ENCODE measurements at places on chromosomes 1 and 21.

DNA sequence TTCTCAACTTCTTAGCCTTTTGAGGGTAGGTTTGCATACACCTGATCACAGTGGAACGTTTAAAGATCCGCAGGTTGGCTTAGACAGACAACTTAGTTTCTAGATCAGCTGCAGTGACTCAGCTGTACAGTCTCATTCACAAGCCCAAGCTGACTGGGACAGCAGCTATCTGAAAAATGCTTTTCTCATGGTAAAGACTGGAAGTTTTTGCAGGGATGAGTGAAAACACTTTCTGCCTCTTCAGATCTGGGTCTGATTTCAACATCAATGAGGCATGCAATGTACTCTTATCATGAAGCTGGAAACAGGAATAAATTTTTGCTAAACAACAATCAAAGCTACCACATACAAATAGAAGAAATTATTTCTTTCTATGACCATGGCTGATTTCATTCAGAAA is 61.1 kb upstream of the PTBP2 start:
- no peak overlapping the region for H3K4me3 ChIP-seq
- H3K27ac ChIP-seq, result no peak overlapping the region
- H3K27me3 ChIP-seq, result no peaks in the 10 kb centered on the region
- DNase-seq, result no peak
- H3K36me3 ChIP-seq, result no peaks in the 10 kb centered on the region

DNA sequence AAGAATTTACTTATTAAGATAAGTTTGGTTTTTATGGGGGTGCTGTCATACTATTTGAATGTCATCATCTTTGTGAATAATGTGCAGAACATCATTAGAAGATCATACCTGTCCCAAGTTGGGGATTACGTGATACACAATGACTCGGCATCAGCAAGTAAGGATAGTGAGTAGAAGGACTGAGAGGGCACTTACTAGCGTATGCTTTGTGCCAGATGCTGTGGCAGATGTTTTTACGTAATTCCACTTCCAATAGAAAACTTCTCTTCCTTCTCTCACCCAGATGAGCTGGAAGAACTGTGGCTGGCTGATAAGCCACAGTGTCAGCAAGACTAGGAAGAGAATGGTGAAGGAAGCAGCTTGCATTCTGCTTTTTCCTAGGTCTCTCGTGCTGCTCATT is 28.1 kb upstream of the TGFB2 start:
- H3K36me3 ChIP-seq, result no peaks in the 10 kb centered on the region
- no peak overlapping the region for H3K27ac ChIP-seq
- H3K4me3 ChIP-seq, result no peak overlapping the region
- no peaks in the 10 kb centered on the region for H3K27me3 ChIP-seq

DNA sequence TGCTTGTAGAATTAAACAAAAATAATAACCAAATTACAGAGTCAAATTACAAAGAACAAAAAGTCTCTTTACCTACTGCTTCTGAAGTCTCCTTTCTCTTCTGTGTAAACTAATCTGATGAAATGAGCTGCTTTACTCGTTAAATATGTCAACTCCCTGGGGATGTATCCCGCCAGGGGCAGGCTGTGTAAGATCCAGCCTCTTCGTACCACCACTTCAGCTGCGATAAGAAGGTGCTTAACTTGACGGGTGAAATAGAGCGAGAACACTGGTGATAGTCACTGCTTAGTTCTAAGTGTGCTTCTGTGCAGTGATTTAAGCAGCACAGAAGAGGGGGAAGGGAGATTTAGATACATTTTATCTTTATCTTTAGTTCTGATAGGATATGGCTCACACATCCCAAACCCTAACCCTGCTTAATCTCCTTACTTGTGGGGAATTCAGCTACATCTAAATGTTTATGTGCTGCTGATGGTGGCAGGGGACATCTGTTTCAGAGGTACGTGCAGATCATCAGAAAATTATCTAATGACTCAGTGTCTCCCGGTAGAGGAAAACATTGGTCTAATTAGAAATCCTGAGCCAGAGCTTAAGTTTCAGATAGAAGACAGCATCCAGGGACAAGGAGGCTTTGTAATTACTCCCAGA is 46.0 kb downstream of the RHOU start:
- H3K4me3 ChIP-seq, result no peak overlapping the region
- no peaks in the 10 kb centered on the region for H3K27me3 ChIP-seq
- no peaks in the 10 kb centered on the region for H3K36me3 ChIP-seq
- no peak overlapping the region for H3K27ac ChIP-seq
- DNase-seq, result no peak

DNA sequence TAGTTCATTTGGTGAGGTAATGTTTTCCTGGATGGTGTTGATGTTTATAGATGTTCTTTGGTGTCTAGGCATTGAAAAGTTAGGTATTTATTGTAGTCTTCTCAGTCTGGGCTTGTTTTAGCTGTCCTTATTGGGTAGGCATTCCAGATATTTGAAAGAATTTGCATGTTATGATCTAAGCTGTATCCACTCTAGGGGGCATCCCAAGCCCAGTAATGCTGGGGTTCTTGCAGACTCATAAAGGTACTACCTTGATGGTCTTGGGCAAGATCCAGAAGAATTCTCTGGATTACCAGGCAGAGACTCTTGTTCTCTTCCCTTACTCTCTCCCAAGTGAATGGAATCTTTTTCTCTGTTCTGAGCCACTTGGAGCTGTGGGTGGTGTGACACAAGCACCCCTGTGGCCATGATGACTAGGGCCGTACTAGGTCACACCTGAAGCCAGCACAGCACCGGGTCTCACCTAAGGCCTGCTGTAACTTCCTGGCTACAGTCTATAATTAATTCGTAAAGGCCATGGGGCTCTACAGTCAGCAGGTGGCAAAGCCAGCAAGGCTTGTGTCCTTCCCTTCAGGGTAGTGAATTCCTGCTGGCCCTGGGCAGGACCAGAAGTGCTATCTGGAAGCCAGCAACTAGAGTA is 74.8 kb upstream of the PDE4B start:
- H3K27ac ChIP-seq, result no peak overlapping the region
- H3K4me3 ChIP-seq, result no peak overlapping the region
- no peak for DNase-seq
- H3K4me1 ChIP-seq, result peaks cover 22% of the 10 kb centered on the region

DNA sequence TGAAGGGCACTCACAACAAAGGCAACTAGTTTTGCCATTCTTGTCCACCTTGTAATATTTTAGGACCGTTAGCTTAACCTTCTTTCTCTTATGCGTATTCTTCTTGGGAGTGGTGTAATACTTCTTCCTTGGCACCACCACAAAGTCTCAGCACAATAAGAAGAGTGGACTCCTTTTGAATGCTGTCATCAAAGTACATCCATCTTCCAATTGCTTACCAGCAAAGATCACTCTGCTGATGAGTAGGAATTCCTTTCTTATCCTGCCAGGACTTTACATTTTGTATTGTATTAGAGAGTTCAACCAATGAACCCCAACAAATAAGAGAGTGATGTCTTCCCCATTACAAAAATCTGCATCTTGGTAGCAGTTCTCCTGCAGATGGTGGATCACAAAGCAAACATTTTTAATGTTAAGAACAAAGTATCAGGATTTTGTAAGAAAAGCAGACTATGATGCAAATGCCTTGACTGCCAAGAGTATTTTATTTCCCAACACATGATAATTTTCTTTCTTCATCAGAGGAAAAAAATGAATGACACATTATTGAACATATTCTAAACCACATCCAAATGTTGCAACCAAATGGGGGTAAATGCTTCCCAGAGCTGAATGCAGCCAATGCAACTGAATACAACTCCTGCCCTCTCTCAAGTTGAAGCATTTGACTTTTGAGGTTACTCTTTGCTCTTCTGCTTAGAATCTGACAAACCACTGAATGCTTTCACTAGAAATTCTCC is 5.1 kb upstream of the ARNT start:
- H3K36me3 ChIP-seq, result no peaks in the 10 kb centered on the region
- H3K27me3 ChIP-seq, result no peaks in the 10 kb centered on the region
- peaks cover 14% of the 10 kb centered on the region for H3K4me1 ChIP-seq
- H3K4me3 ChIP-seq, result no peak overlapping the region
- no peak overlapping the region for H3K27ac ChIP-seq

DNA sequence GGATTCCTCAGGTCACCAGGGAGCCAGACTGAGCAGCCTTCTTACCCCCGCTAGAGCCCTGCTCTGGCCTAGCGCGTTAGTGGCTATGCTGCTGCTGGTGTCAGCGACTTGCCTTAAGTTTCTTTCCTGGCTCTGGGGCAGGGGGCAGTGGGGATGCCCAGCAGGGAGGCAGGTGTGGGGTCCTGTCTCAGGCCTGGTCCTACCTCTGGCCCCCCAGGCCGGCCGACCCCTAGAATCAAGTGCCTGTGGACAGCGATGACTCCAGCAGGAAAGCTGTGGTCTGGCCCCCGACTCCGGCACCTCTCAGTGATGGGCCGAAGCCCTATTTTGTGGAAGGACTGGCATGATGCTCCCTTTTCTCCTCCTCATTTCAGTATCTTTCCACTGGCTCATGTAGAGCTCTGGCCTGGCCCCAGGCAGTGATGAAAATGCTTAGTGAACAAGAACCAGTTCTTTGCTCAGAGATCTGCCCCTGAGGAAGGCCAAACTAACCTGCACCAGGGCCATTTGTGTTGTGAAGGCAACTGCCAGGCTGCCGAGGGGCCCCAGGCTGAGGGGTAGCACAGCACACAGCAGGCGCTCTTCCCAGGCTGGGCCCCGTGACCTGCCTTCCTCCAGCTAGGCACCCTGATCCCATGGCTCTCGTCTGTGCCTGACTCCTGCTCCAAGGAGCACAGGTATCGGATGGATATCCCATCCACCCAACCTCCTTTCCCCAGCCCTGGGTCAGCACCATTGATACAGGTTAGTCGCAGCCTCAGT is 23.7 kb downstream of the MRPL37 start:
- no peak overlapping the region for H3K4me3 ChIP-seq
- no peaks in the 10 kb centered on the region for H3K4me1 ChIP-seq
- DNase-seq, result no peak
- no peak overlapping the region for H3K27ac ChIP-seq
- H3K27me3 ChIP-seq, result no peaks in the 10 kb centered on the region
- no peaks in the 10 kb centered on the region for H3K36me3 ChIP-seq

- no peak for DNase-seq
- H3K27me3 ChIP-seq, result peaks cover 79% of the 10 kb centered on the region
- H3K36me3 ChIP-seq, result no peaks in the 10 kb centered on the region
- H3K4me3 ChIP-seq, result no peak overlapping the region
- H3K27ac ChIP-seq, result no peak overlapping the region
Measured at GRCh38 chr1:30505853-30506252, 217.5 kb downstream of the MATN1 start.

DNA sequence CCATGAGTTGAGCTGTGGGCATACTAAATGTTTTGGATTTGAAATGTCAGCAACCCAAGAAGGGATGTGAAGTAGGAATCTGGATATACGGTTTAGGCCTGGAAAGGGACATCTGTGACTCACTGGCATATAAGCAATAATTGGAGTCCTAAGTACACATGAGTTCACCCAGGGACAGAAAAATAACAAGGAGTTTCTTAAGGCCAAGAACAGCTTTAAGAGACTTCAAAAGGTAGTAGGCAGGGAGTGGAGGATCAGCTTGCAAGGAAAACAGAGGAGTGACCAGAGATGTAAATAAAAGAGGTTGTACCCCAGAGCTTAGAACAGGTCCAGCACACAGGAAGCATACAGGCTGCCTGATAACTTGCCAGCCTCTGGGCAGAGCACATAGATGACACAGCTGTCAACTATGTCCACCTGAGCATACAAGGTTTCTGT is 28.1 kb downstream of the TMEM50B start:
- H3K4me3 ChIP-seq, result no peak overlapping the region
- no peak for DNase-seq
- H3K27ac ChIP-seq, result no peak overlapping the region
- H3K4me1 ChIP-seq, result no peaks in the 10 kb centered on the region

DNA sequence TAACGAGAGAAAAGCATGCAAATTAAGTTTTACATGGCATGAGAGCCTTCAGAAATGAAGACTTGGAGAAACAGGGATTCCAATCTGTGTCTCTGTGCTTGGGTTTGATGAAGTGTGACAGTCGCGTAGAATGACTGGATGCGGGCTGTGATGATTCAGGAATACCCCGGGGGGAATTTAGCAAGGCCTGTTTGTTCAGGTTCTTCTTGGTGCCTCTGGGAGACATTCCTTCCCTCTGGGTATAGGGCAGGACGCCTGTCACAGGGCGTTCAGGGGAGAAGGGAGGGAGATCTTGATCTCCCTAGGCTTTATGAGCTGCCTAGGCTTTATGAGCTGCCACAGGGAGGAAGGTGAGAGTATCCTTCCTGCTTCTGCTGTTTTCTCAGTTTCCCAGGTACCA is 36.6 kb downstream of the DOP1B start:
- no peaks in the 10 kb centered on the region for H3K4me1 ChIP-seq
- H3K4me3 ChIP-seq, result no peak overlapping the region
- H3K36me3 ChIP-seq, result no peaks in the 10 kb centered on the region

GRCh38 chr1:64912191-64912590 is 54.2 kb downstream of the JAK1 start:
- H3K36me3 ChIP-seq, result no peaks in the 10 kb centered on the region
- H3K27me3 ChIP-seq, result no peaks in the 10 kb centered on the region
- H3K4me3 ChIP-seq, result no peak overlapping the region
- DNase-seq, result no peak
- peaks cover 8% of the 10 kb centered on the region for H3K4me1 ChIP-seq

- no peaks in the 10 kb centered on the region for H3K27me3 ChIP-seq
- H3K4me1 ChIP-seq, result no peaks in the 10 kb centered on the region
- peaks cover 16% of the 10 kb centered on the region for H3K36me3 ChIP-seq
Measured at GRCh38 chr1:197632651-197633050, 142.6 kb downstream of the DENND1B start.

DNA sequence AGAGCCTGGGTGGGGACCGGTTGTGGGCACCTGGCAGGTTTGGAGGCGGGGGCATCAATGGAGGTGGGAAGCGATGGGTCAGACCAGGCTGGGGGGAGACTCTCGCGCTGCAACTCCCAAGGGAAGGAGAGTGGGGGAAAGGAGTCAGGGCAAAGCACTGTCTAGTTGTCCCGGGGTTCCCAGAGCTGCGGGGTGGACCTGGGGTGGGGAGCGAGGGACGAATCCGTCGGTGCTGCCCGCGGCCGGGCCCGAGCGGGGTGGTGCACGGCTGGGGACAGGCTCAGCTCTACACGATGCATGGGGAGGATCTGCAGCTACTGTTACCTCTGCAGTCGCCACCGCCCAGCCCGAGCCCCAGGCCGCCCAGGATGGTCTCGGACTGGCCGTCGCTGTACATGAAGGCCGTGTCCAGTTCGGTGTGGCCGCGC is 427 bp downstream of the AKR7A2 start:
- peaks cover 15% of the 10 kb centered on the region for H3K4me1 ChIP-seq
- H3K36me3 ChIP-seq, result no peaks in the 10 kb centered on the region
- no peak overlapping the region for H3K27ac ChIP-seq
- H3K4me3 ChIP-seq, result peak overlapping the region; percentile 94

- H3K4me3 ChIP-seq, result no peak overlapping the region
- H3K27ac ChIP-seq, result no peak overlapping the region
- DNase-seq, result no peak
- peaks cover 91% of the 10 kb centered on the region for H3K27me3 ChIP-seq
- no peaks in the 10 kb centered on the region for H3K4me1 ChIP-seq
Measured at GRCh38 chr1:17108360-17108759, 10.9 kb downstream of the PADI2 start.

DNA sequence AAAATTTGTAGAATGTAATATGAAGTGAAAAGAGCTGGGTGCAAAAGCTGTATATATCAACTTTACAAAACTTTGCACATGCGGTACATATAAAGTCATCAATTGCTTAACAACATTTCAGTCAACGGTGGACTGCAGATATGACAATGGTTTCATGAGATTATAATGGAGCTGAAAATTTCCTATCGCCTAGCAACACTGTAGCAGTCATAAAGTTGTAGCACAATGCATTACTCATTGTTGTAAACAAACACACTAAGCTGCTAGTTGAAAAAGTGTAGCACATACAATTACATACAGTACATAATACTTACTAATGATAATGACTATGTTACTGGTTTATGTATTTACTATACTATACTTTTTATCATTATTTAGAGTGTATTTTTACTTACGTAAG is 64.0 kb downstream of the RGS7 start:
- no peak for DNase-seq
- no peaks in the 10 kb centered on the region for H3K4me1 ChIP-seq
- H3K27me3 ChIP-seq, result no peaks in the 10 kb centered on the region

Measured in MM.1S (cell line).